Fibroblast of lung (primary cell): ENCODE measurements at places on chromosomes 2 and 18.
A peak's percentile ranks its signal among the peaks of the same experiment; 100 is the strongest.

GRCh38 chr2:27664154-27664574, 475 bp downstream of the SLC4A1AP start:
- no peak for DNase-seq
- H3K36me3 ChIP-seq: peaks cover 6% of the 10 kb centered on the region
- H3K4me3 ChIP-seq: peak overlapping the region; percentile 99
- H3K27me3 ChIP-seq: no peaks in the 10 kb centered on the region
- H3K4me1 ChIP-seq: peaks cover 11% of the 10 kb centered on the region
- H3K27ac ChIP-seq: peak overlapping the region; percentile 97

GRCh38 chr2:11699686-11700670, 30.0 kb upstream of the NTSR2 start:
- H3K27me3 ChIP-seq: no peaks in the 10 kb centered on the region
- no peak overlapping the region for H3K4me3 ChIP-seq
- no peak for DNase-seq
- peaks cover 29% of the 10 kb centered on the region for H3K4me1 ChIP-seq
- no peaks in the 10 kb centered on the region for H3K36me3 ChIP-seq

DNA sequence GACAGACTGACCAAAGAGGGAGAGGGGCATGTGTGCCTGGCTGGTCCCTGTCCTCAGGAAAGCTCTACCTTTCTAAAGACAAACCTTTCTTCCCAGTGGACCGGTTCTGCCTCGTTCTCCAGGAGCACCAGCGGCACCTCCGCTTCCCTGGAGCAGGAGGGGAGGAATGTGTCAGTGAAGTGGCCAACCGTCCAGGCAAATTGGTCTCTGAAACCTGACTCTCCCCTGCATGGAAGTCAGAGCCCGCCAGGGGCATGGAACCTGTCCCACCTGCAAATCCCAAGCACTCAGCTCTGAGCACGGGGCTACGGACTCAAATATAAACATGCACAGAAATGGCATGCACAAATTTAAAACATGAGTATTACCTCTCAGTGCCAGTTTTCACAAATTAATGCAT, 62.9 kb downstream of the COL6A3 start:
- no peaks in the 10 kb centered on the region for H3K4me1 ChIP-seq
- H3K27me3 ChIP-seq: no peaks in the 10 kb centered on the region
- H3K36me3 ChIP-seq: peaks cover 64% of the 10 kb centered on the region
- no peak overlapping the region for H3K4me3 ChIP-seq
- no peak overlapping the region for H3K27ac ChIP-seq
- DNase-seq: no peak

GRCh38 chr2:185484602-185485001, 254.0 kb upstream of the FSIP2 start:
- DNase-seq: no peak
- H3K36me3 ChIP-seq: no peaks in the 10 kb centered on the region
- H3K27ac ChIP-seq: no peak overlapping the region
- no peak overlapping the region for H3K4me3 ChIP-seq
- no peaks in the 10 kb centered on the region for H3K27me3 ChIP-seq

DNA sequence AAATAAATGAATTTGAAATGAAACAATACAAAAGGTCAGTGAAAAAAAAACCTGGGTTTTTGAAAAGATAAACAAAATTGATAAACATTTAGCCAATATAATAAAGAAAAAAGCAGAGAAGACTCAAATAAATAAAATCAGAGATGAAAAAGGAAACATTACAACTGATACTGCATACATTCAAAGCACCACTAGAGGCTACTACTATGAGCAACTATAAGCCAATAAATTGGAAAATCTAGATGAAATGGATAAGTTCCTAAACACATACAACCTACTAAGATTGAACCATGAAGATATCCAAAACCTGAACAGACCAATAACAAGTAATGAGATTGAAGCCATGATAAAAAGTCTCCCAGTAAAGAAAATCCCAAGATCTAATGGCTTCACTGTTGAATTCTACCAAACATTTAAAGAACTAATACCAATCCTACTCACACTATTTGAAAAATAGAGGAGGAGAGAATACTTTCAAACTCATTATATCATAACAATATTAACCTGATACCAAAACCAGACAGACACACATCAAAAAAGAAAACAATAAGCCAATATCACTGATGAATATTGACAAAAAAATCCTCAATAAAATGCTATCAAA, 80.8 kb upstream of the CERS6 start:
- H3K27ac ChIP-seq: no peak overlapping the region
- no peaks in the 10 kb centered on the region for H3K4me1 ChIP-seq
- H3K27me3 ChIP-seq: no peaks in the 10 kb centered on the region
- no peak for DNase-seq
- H3K4me3 ChIP-seq: no peak overlapping the region

- no peak overlapping the region for H3K4me3 ChIP-seq
- no peak overlapping the region for H3K27ac ChIP-seq
- H3K27me3 ChIP-seq: no peaks in the 10 kb centered on the region
- H3K36me3 ChIP-seq: no peaks in the 10 kb centered on the region
- H3K4me1 ChIP-seq: no peaks in the 10 kb centered on the region
Observed at GRCh38 chr18:28256166-28256565, 79.2 kb upstream of the CDH2 start.

DNA sequence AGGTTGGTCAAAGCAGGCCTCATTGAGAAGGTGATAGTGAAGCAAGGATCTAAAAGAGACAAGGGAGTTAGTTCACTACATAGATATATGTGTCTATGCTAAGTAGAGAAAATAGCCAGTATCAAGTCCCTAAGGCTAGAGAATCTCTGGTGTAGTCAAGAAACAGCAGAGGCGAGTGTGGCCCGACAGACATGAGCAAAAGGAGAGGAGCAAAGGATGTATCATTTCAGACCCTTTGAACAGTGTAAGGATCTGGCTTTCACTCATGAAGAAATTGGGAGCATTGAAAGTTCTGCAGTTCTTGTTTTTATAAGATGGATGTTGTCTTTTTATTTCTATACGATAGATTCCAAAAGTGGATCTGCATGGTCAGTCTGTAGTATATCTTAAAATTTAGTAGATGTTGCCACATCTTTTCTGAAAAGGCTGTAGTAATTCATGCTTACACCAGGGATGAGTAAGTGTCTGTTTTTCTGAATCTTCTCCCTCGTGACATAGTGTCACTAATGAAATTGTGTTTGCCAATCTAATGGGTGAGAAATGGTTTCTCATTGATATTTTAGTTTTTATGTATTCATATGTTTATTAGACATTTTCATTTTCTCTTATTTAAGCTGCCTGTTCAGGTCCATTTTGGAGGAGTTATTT, 18.8 kb downstream of the SP100 start:
- H3K27ac ChIP-seq: no peak overlapping the region
- no peak for DNase-seq
- no peaks in the 10 kb centered on the region for H3K36me3 ChIP-seq
- no peak overlapping the region for H3K4me3 ChIP-seq
- no peaks in the 10 kb centered on the region for H3K27me3 ChIP-seq

DNA sequence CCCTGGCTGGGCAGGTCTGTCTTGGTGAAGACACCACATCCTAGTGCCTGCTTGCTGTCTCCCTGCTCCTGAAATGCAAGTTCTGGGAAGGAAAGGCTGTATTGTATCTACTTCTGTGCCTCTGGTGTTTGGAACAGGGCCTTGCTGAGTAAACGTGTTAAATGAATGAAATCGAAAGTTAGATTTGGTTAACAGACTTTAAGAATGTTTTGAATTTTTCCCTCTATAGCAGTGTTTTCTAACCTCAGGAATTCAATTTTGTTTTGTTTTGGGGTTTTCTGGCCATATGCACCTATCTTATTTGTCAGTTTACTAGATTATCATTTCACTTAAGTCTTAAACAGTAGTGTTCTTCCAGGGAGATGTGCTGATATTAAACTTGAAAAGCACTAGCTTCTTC, 20.7 kb downstream of the FARP2 start:
- DNase-seq: no peak
- no peak overlapping the region for H3K4me3 ChIP-seq
- H3K27ac ChIP-seq: no peak overlapping the region
- H3K27me3 ChIP-seq: no peaks in the 10 kb centered on the region

- H3K36me3 ChIP-seq: no peaks in the 10 kb centered on the region
- no peaks in the 10 kb centered on the region for H3K4me1 ChIP-seq
- H3K27me3 ChIP-seq: no peaks in the 10 kb centered on the region
- no peak overlapping the region for H3K27ac ChIP-seq
- H3K4me3 ChIP-seq: no peak overlapping the region
- DNase-seq: peak; percentile 28
Observed at GRCh38 chr2:38771632-38772031, 6.4 kb upstream of the GEMIN6 start.

DNA sequence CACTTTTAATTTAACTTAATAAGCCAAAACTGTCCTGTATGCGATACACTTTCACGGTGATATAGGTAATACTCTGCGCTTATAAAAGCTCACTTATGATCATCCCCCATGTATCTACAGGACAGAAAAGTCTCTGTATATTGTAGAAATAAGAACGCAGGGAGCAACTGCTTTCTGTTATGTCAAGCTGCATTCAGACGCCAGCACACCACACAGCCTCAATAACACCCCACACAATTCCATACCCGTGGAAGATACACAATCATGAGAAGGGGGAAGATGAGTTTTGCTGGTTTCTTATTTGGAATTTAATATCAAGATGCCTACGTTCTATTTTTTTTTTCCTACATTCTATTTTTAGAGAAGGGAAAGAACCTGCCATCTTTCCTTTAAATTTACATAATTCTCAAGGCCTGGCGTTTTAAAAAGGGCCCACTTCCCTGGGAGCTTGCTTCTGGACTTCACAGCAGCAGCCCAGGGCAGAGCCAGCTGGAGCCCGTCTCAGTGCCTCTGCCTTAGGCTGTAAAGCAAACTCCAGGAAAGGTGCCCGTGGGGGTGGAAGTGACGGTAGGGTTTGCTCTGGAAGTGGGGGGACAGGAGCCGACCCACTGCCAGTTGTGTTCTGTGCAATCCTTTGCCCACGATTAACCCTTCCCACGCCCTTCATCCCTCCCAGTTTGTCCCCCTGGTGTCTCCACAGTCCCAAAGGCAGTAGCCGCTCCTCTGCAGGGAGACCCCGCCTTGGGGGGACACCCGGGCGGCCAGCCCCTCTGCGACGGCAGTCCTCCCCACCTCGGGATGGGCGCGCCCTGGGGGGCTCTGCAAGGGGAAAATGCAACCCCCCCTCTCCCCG, 5.3 kb downstream of the PTGR3 start:
- DNase-seq: no peak
- no peaks in the 10 kb centered on the region for H3K27me3 ChIP-seq
- H3K27ac ChIP-seq: peak overlapping the region; percentile 48
- H3K36me3 ChIP-seq: peaks cover 7% of the 10 kb centered on the region
- H3K4me1 ChIP-seq: peaks cover 16% of the 10 kb centered on the region
